ENCODE measurements at places on chromosomes 1 and 21.

- DNase-seq, result no peak
Measured at GRCh38 chr1:164618202-164618564, 59.2 kb downstream of the PBX1 start.

DNA sequence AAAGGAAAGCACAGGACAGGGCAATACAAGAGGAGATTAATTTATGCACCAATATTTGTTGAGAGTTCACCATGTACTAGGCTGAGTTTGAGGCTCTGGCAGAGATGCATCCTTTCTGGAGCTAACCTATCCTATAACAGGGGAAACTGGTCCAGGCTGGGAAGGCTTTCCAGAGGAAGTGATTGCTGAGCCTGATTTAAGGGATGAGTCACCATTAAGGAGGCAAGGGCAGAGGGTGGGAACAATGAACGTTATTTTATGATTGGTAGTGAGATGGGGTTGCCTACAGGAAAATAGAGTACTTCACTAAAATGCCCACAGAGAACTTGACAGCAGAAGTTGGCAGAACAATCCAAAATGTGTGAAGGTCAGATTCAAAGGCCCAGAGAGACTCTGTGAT is 141.4 kb downstream of the PLPP3 start:
- no peak for DNase-seq

DNA sequence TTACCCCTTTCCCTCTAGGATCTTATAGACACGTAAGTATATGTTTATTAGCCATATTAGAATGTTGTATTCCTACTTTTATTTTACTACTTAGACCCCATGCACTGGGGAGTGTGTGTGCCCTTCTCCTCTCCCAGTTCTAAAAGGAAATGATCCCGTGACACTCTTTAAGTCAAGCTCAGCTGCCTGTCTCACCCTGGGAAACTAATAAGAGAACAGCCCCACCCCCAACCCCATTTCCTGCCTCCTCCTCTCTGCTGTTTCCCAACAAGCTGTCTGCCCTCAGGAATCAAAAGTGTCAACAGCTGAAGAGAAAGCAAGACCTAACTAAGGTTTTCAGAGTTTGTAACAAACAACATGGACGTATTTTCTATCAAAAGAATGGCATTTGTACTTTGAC is 92.6 kb upstream of the VAV3 start:
- DNase-seq, result peak; percentile 64

DNA sequence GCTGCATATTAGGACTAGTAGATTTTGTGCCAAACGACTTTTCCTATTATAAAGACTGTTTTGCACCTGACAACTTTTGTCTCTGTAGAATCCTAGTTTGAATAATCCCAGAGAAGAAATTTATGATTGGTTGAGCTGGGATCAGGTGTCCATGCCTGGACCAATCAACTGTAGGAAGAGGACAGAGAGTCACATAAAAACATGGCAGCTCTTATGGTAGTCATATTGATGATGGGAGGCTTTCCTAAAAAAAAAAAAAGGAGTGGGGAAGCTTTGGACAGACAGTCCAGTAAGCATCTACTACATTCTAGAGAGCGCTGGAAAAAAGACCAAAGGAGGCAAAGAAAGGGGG is 30.7 kb upstream of the IGSF3 start:
- DNase-seq, result no peak

DNA sequence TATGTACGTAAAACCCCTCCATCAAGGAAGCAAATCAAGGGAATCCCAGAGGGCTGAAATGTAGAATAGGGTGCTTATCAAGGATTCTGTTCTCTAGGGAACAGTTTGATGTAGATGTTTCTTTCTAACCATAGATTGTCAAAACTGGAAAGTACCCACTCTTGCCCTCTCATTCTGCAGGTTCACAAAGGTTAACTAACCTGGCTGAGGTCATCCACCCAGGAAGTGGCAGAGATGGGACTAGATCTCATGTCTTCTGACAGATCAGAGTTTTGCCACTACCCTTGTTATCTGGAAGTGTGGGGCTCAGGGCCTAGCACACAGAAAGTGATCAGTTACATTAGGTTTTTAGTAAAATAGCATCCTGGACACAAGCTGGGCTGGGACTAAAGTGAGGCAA is 47.4 kb downstream of the GFI1 start:
- no peak for DNase-seq

DNA sequence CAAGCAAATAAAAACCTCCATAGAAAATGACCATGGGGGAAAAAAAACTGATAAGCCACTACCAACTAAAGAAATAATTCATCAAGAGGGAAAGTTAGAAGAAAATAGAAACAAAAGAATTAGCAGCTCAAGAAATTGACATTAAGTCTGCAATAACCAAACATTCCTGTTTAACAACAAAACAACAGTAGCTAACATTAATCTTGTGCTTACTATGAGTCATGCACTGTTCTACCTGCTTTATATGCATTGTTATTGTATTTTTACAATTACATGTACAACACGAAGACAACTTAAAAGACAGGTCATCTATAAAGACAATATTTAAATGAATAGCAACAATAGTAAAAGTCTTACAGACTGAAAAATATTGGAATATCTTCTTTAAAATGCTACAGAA is 34.4 kb upstream of the LRRC7 start:
- DNase-seq, result no peak

DNA sequence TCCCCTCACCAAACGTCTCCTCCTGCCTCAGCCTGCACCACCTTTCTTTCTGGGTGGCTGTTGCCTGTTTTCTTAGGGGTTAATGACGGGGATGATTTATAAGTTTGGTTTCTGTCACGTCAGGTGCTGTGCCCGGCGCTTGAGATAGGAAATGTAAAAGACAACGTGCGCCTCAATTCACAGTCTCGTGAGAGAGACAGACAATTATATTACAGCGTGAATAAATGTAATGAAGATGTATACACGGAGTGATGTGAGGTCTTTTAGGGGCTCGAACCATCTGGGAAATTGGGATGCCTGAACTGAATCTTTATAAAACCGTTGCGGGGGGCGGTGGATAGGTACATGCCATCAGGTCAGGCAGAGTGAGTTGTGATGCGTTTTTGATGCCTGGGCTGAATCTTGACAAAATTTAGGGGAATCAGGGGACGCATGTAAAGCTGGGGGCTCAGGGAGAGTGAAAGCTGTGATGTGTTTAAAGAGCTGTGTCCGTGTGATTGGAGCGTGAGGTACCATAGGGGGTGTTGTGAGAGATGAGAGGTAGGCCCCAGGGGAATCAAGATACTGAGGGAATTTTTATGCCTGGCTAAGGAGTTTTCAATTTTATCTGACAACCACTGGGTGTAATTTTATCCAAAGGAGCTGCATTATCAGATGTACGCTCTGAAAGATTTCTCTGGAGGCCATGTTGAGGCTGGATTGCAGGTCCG is 831 bp downstream of the TIPRL start:
- no peak for DNase-seq

GRCh38 chr1:66320231-66320630 is 213.7 kb upstream of the SGIP1 start:
- DNase-seq, result no peak

GRCh38 chr1:94980582-94981574 is 54.0 kb upstream of the CNN3 start:
- no peak for DNase-seq

DNA sequence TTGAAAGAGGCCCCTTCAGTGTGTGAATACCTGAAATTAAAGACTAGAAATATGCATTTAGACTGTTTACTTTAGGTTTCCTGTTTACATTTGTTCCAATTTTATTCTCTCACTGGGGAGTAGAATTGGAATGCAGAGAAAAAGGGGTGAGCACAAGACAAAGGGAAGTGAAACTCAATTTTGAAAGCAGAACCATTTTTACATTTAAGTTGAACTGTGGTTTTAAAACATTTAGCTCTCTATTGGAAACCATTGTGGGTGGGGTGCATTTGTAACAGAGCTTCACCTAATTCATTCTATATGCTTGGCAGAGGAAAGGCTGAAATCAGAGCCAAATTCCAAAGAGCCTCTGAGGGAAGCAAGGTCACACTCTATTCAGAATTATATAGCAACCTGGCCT is 235.3 kb upstream of the C1orf105 start:
- DNase-seq, result peak; percentile 26

DNA sequence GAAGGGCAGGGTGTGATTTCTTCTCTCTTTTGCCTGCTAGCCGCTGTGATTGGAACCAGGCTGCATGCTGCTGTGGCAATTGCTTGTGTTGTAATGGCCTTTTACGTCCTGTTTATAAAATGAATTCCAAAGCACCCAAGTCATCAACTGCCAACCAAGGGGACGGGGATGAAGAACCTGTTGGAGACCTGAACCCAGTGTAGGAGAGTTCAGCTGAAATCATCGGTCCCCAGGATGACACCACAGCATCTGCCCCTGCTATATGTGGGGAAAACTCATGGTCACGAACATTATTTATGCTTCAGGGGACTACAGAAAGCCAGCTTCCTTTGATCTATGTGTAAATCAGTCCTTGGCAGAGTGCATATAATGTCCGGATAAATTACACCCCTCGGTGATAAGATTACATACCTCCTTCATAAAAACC is 3.8 kb downstream of the TMEM167B start:
- no peak for DNase-seq

DNA sequence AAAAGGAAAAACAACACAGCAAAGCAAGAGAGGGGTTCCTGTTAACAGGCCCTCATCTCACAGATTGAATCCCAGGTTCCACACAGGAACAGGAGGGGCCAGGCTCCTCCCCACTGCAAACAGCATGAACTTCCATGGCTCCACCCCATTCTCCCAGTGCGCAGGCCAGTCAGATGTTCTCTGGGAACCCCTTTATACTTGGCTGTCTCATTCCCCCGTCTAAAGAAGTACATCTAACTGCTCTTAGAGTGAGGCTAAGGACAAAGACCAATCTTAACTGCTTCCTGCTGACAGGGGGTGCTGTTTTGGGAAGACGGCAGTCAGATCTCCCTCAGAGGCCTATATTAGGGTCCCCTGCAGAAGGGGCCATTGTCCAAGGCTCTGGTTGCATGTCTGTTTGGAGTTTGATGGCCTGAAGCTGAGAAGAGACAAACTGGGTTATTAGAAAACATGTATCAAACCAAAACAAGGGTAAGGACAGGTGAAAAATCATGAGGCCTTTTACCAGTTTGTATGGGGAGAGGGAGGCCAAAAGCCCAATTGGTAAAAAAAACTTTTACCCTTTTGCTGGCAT is 10.5 kb upstream of the NASP start:
- DNase-seq, result no peak

- no peak for DNase-seq
Measured at GRCh38 chr1:157307491-157307890, 169.3 kb upstream of the ETV3 start.

- no peak for DNase-seq
Measured at GRCh38 chr1:38005195-38006007, at the start of gene FHL3. Gene FHL3 (minus strand): TSS chr1:38005514. CDS start chr1:37999412, 6,102 bp downstream.

- no peak for DNase-seq
Measured at GRCh38 chr1:192603218-192603787, 27.7 kb downstream of the RGS1 start.

DNA sequence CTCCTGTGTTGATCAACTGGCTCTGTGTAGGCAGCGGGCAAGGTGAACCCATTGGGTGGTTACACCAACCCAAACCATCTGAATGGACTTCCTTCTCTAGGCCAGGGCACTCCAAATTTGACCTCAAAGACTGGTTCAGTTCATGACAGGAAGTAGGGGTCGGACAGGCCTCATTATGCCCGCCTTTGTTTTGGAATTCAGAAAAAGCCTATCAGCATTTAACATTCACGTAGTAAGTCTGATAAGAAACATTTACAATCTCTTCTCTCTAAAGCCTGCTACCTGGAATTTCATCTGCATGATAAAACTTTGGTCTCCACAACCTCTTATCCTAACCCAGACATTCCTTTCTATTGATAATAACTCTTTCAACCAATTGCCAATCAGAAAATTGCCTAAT is 97.1 kb upstream of the ETV3 start:
- DNase-seq, result no peak

DNA sequence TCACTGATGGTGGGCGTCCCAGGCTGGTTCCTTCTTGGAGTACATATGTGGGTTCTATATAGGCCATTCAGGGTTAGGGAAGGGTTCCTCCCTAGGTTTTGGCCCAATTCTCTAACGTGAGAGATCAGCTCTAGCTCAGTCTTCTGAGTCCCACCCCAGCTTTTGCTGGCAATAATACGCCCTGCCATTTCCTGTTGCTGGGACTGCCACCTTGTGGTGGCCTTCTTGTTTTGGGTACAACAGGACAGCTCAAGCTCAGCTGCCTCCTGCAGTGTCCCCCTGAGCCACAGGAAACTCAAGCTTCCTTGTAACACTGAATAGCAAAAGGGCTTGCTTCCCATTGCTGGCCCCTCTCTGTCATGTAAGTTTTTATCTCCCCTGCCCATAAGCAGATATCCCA is 77.8 kb downstream of the BACH1 start:
- peak; percentile 67 for DNase-seq

- no peak for DNase-seq
Measured at GRCh38 chr1:32681509-32681908, 21.1 kb downstream of the SYNC start.

DNA sequence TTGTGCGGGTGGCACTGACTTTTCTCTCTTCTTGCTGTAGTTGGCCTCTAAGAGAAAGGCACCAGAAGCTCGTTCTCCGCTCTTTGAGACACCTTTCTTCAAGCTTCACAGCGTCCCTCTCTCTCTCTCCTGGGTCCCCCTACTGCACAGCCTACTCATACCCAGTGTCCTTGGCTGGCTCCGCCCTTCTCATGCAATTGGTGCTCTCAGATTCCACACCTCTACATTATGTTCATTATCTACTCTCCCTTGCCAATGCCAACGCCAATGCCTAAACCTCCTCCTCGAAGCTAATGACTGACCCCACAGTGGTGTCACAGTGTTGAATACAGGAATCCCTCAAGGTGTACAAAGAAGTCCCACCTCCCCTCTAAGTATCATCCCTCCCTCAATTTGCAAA is 4.8 kb upstream of the DNAJC28 start:
- no peak for DNase-seq

DNA sequence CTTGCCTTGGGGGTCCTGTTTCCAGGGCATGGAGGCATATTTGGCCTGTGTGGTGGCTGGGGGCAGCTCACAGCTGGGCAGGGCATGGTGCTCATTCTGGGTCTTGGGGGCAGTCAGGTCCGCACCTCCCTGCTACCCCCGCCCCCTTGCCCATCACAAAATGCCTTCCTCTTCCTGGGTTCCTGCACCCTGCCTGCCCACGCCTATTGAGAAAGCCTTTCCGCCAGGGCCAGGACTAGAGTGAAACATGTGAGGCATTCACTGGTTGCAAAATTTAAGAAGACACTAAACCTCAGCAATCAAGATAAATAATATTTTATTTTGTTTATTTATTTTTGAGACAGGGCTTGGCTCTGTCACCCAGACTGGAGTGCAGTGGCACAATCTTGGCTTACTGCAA is 19.7 kb downstream of the PTAFR start:
- no peak for DNase-seq

DNA sequence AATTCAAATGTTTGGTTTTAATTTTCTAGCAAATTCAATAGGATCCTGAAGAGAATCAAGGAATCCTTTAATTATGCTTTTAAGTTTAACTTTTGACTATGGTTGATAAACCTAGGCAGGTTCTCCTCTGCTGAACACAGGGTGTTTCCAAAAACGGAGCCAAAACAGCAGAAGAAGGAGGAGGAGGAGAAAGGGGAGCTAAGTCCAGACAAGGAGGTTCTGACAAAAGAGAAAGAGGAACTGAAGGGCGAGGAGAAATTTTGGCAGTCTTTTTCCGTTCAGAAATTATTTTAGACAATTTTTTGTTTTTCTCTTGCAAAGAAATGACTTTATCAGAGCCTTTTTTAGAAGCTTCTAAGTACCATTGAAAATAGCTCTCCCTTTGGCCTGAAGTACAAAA is 33.2 kb upstream of the FNBP1L start:
- peak; percentile 45 for DNase-seq
